ENCODE measurements at places on chromosomes 7 and 10.

DNA sequence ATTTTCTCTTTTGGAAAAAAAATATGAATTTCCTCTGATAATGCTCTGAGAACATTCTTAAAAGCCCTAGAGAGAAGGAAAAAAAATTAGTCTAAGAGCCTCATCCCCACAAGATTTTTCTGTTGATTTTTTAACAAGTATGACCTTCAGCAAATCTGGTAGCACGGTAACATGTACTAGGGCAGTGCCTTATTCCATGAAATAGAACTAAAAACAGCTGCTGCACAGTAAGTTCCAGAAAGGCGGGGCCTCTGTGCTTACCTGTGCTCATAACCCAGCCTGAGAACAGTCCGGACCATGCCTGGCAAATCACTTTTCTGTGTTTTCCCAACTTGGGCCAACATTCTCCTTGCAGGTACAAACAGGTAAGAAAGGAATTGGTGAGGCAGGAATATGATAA lies 519.1 kb upstream of the AKR1E2 start:
- no peak for DNase-seq

GRCh38 chr10:121599947-121600346 lies 1.7 kb upstream of the FGFR2 start:
- DNase-seq, result no peak

DNA sequence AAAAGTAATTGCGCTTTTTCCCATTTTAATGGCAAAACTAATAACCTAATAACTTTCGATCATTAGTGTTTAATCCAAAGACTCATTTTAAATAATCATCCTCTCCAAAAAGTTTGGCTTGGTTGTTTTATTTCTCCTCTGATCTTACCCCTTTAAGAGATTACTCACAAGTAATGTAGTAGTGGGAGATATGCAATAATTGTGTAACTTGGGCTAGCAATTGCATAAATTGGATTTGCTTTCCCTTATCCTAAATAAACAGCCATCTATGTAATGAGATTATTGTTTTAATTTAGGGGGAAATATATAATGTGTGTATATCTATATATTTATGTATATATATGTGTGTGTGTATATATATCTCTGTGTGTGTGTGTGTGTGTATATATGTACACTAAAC lies 82.5 kb downstream of the RNLS start:
- no peak for DNase-seq

GRCh38 chr7:757741-758163 lies 30.7 kb upstream of the PRKAR1B start:
- DNase-seq, result no peak

DNA sequence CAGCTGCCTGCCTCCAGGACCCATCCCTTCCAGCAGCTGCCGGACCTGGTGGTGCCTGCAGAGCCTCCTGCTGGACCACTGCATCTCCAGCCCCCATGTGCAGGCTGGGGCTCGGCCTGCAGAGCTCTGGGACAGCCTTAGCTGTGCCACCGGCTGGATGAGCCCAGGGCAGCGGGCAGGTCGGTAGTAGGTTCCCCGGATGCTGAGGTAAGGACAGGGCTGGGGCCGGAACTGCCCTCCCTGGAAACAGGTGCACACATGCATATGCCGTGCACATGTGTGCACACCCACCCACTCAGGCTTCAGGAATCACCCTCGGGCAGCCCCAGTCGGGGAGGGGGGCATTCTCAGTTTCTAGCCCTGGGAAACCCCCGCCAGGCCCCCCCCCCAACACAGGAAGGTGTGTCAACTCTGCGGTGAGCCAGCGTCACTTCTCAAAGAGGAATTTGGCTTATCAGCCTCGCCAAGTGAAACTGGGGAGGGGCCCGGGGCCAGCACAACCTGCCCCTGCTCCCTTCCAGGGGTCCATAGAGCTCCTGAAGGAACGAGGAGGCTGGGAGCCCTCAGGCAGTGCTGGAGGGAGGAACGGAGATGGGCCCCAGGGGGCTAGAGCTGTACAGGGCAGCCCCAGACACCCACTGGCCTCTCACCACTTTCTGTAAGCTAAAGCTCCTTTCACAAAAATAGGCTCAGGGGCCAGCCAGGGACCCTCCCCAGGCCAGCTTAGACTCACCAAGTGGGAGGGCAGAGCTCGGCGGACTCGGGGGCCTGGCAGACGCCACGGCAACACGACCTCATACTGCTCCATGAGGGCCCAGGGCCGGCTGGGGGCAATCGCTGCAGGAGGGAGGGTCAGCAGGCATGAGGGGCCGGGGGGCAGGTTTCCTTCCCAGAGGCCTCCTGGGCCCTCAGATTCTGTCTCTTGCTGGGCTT lies 1.7 kb downstream of the ADAM8 start:
- DNase-seq, result peak; percentile 70

DNA sequence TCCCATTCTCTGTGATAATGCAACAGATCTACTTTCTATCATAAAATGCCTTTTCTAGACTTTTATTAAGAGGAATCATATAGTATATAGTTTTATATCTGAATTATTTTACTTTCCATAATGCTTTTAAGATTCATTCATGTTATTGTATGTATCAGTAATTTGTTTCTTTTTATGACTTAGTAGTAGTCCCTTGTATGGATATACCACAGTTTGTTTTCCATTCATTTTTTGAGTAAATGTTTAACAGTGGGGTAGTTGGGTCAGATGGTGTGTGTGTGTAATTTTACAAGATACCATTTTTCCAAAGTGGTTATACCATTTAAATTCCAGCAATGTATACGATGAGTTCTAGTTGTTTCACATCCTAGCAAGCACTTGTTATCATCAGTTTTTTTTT lies 10.4 kb downstream of the PIK3CG start:
- DNase-seq, result no peak

DNA sequence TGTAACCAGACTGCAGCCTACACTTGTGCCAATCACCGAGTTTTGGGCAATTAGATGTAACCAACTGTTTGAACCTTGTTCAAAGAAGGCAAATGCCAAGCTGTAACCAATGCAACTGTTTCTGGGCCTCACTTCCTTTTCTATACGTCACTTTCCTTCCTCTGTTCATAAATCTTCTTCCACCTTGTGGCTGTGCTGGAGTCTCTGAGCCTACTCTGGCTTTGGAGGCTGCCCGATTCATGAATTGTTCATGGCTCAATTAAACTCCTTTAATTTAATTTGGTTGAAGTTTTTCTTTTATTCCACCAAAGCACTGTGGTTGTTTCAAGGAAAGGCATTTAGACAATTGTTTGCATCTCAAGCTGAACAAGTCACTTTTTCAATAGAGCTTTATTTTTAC lies 43.5 kb upstream of the UCN3 start:
- DNase-seq, result no peak

DNA sequence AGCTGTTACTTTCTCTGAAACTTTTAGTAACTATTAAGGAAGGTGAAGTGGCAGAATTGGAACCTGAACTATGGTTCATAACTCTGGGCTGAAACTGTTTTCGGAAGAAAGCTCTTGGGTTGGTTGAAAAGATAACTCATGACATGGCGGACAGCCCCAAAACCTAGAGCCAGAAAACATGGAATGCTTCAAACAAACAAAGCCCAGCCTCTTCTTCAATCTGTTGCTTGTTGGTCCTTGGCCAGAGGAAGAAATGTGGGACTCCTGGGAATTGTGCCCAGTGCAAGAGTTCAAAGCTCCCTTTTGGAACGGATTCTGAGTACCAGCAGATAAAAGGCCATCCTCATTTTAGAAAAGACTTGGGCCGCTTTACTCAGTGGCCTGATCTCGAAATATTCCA lies 52.9 kb upstream of the CACNB2 start:
- no peak for DNase-seq

- DNase-seq, result no peak
Observed at GRCh38 chr7:142337054-142338001, 79.5 kb upstream of the PRSS58 start.

- no peak for DNase-seq
Observed at GRCh38 chr10:126926568-126926967, 21.3 kb downstream of the DOCK1 start.

DNA sequence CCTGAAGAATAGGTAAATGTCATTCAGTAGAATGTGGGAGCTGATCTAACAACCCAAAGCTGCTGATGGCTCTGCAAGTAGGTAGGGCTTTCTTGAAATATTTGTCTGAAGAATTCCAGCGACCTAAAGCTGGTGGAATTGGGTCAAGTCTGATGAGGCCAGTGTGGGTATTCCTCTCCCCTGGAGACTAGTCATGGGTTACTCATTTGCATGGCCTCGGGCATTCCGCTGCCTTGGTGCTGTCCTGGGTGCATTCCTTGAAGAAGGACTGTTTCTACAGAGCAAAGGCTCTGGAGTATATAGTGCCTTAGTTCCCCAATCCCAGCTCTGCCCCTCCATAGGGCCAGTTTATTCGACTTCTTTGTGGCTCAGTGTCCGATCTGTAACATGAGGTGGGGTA lies 19.2 kb downstream of the PDK4 start:
- no peak for DNase-seq

GRCh38 chr10:77093126-77093525 lies 544.5 kb downstream of the KCNMA1 start:
- no peak for DNase-seq

GRCh38 chr10:114021154-114021553 lies 22.5 kb upstream of the ADRB1 start:
- DNase-seq, result no peak

DNA sequence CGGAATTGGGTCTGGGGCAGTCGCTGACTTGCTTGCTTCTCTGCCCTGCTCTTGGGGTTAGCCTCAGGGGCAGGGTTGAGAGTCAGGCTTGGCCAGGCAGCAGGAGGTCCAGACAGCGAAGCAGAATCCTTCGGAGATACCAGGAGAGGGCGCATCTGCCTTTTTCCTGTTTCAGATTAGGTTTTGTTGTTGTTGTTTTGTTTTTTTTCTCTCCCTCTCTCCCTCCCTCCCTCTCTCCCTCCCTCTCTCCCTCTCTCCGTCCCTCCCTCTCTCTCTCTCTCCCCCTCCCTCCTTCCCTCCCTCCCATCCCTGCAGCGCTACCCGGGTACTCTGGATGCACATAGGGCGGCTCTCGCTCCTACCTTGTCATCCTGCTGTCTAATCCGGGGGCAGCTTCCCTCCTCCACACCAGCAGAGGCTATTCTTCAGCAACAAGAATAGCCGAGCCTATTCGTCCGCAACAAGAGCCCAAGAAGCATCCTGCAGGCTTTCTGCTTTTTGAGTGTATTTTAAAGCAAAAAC lies 758 bp upstream of the OPTN start:
- peak; percentile 53 for DNase-seq

DNA sequence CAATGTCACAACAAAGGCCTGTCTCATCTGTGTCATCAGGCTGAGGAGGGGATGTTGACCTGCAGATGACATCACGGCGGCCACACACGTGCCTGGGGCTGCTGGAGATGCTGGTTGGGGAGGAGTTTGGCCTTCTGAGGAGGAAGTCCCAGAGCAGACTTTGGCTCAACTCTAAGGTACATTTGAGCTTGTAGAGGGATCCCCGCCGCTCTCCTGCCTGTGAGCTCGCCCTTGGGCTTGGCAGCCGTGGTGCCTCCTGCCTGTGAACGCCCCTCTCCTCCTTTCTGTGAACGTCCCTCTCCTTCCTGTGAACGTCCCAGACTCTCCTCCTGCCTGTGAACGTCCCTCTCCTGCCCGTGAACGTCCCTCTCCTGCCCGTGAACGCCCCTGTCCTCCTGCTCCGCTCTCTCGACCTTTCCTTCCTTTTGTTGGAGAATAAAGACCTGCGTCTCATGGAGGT lies 176.4 kb downstream of the DNAJB6 start:
- DNase-seq, result no peak

GRCh38 chr7:105016068-105016708 lies 2.2 kb downstream of the KMT2E start:
- no peak for DNase-seq

DNA sequence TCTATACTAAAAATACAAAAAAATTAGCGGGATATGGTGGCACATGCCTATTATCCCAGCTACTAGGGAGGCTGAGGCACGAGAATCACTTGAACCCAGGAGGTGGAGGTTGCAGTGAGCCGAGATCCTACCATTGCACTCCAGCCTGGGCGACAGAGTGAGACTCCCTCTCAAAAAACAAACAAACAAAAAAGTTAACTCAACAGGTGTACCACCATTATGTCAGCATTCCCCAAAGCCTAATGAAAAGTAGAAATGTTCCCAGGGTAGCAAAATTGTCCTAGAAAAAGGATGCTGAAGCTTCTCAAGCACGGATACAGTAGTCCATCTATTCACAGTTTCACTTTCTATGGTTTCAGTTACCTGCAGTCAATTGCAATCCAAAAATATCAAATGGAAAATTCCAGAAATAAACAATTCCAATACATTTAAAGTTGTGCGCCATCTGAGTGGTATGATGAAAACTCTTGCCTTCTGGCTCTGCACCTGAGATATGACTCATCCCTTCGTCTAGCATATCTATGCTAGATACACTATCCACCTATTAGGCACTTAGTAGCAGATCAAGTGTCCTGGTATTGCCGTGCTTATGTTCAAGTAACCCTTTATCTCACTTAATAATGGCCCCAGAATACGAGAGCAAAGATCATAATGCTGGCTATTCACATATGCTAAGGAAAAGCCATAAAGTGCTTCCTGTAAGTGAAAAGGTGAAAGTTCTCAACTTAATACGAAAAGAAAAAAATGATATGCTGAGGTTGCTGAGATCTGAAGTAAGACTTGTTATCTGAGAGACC lies 37.2 kb upstream of the SLC35G1 start:
- no peak for DNase-seq

GRCh38 chr7:148575640-148576411 lies 14.7 kb upstream of the C7orf33 start:
- DNase-seq, result peak; percentile 64

- DNase-seq, result no peak
Observed at GRCh38 chr10:93445978-93446720, 36.0 kb downstream of the MYOF start.

DNA sequence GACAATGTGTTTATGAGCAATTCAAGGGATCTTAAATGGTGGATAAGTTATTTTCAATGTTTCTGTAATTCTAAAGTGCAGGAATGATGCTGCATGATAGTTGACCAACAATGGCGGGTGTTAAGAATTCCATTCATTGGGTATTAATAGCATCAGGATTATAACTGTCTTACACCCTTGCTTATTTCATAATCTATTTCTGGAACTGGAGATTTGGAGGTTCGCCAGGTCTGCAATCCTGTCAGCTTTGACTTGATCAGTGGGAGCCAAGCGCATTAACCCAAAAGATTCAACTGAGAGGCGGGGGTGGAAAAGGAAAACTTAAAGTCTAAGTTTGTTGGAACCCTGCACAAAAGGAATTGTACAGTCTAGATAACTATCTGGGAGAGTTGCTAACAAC lies 114.9 kb upstream of the ZEB1 start:
- DNase-seq, result no peak

- no peak for DNase-seq
Observed at GRCh38 chr7:143042790-143043271, 9.3 kb upstream of the OR6V1 start.

- no peak for DNase-seq
Observed at GRCh38 chr10:13140627-13141190, 20.6 kb upstream of the MCM10 start.

GRCh38 chr7:98165827-98166667 lies 45.2 kb upstream of the BHLHA15 start:
- DNase-seq, result peak; percentile 30
